Uterus (tissue), 4 donors: ENCODE measurements at places on chromosomes 16 and 17. TPM values are rescaled to one million over a fixed set of nuclear protein-coding genes. Genes with fewer than 3 reads are reported as not detected.

GRCh38 chr17:19945009-19945626 is 32.5 kb downstream of the AKAP10 start:
- no peaks in the 10 kb centered on the region for H3K36me3 ChIP-seq
- no peak overlapping the region for H3K27ac ChIP-seq
- DNase-seq, result no peak
- peaks cover 6% of the 10 kb centered on the region for H3K4me1 ChIP-seq

Gene NPW
- not detected for total RNA-seq

Gene CTRB1
- total RNA-seq, result not detected

DNA sequence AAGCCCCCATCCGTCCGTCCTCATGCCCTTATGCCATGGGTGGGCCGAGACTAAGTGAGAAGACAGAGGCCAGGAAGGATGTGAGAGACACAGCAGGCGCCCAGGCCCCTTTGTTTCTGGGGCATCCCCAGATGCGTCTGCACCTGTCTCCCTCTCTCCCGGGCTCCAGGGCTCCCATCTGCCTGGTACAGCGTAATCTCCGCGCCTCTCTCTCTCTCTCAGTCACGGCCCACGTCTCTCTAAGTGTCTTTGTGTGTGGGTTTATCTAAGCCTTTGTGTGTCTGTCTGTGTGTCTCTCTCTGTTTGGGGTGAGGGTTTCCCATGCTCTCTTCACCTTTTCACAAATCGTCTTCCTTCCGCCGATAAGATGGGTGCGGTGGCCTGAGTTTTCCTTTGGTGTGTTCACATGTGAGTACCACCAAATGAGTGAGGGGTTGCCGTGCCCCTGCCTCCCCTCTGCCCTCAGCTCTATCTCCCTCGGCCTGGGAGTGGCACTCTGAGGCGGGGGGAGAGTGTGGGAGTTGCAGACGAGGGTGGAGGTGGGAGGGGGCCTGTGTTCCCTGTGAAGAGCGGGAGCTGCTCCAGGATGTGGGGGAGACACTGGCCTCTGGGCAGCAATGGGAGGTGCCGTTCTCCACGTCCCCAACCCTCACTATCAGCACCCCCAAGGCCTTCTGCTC is 25.8 kb upstream of the ABCC3 start:
- no peaks in the 10 kb centered on the region for H3K4me1 ChIP-seq
- no peak for DNase-seq
- no peaks in the 10 kb centered on the region for H3K36me3 ChIP-seq
- H3K27ac ChIP-seq, result no peak overlapping the region
- no peak overlapping the region for H3K4me3 ChIP-seq
- H3K27me3 ChIP-seq, result no peaks in the 10 kb centered on the region

Gene BBS2
- 44.1 TPM for total RNA-seq

GRCh38 chr16:70270176-70270575 is 18.4 kb upstream of the EXOSC6 start:
- H3K27me3 ChIP-seq, result no peaks in the 10 kb centered on the region
- no peak overlapping the region for H3K4me3 ChIP-seq
- H3K4me1 ChIP-seq, result no peaks in the 10 kb centered on the region
- DNase-seq, result no peak

GRCh38 chr16:14650629-14651028 is 17.9 kb downstream of the BFAR start:
- H3K4me3 ChIP-seq, result no peak overlapping the region
- H3K27ac ChIP-seq, result no peak overlapping the region
- no peaks in the 10 kb centered on the region for H3K4me1 ChIP-seq
- H3K36me3 ChIP-seq, result no peaks in the 10 kb centered on the region
- no peaks in the 10 kb centered on the region for H3K27me3 ChIP-seq
